ENCODE measurements at places on chromosomes 2 and 18. TPM values are rescaled to one million over a fixed set of nuclear protein-coding genes. Genes with fewer than 3 reads are reported as not detected.

Gene HRH4
- total RNA-seq = 0.16 TPM

Gene MAB21L4
- total RNA-seq = not detected

Gene GAL3ST2
- total RNA-seq = 1.7 TPM

Gene ZAP70
- total RNA-seq = not detected

Gene ACKR3
- total RNA-seq = 15.6 TPM

Gene TPRKB
- total RNA-seq = 60.8 TPM

Gene RAPH1
- total RNA-seq = 12.5 TPM

Gene PROKR1
- not detected for total RNA-seq

Gene DSC3
- total RNA-seq = not detected

Gene EVX2
- not detected for total RNA-seq

Gene NCKAP5
- not detected for total RNA-seq

Gene HOXD10
- 3.8 TPM for total RNA-seq

DNA sequence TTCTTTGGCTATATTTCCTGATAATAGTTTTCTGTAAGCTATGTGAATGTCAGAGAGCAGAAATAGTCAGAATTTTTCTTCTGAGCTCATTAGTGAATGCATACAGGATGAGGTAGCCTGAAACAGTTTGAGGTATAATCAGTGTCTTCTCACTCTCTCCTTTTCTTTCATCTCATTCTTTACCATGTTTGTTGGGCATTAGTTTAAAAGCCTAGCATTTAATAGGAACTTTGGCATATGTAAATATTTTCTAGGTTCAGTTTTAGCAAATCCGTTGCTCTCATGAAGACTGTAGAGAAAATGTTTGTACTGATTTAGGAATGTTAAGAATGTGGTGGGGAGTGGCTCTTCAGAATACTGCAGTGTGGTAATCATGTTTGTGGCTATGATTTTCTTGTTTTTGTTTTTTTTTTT, 119.4 kb downstream of the PARD3B start:
- DNase-seq = no peak

DNA sequence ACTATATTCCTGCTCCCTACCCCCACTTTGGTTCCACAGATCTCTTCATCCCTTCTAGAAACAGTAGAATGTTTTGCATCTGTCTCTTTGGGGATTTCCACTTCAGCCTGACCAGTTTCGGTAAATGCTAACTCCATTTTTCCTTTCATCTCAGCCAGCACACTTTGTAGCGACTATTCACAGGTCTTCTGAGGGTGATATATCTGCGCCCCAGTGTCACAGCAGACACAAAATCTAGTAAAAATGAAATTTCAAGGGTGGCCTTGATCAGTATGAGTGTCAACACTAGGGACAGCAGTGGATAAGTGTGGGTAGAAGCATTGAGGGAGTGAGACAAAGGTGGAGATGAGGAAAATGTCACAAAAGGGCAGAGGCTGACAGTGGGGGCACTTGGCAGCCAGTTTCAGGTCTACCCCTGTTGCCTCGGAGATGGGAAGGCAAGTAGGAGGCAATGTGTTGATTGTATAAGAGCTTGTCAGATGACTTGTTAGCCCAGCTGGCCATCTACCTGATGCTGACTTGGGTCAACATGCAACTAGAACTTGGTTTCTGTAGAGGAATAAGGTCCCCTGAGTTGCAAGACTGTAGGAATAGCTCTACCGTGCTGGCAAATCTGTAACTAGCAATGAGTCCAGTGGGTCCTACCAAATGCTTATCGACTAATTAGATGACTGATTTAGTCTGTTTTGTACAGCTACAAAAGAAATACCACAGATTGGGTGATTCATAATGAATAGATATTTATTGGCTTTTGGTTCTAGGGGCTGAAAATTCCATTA, 60.7 kb downstream of the CXCR4 start:
- DNase-seq = no peak

DNA sequence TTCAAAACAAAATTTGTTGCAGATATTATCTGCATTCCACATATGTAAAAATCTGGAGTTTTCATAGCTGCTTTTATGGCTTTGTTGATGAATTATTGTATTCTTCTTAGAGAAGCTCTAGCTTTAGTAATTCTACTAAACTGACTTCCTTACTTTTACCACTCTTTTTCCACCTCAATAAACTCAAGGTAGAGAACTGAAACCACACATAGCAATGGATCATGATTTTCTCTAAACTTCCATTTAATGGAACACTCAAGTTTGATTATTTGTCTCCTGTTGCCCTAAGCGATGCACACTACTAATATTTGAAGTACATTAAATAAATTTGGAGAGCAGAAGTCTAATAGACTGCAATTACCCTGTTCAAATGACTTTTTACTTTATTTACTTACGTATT, 192.0 kb downstream of the NBAS start:
- DNase-seq = no peak

DNA sequence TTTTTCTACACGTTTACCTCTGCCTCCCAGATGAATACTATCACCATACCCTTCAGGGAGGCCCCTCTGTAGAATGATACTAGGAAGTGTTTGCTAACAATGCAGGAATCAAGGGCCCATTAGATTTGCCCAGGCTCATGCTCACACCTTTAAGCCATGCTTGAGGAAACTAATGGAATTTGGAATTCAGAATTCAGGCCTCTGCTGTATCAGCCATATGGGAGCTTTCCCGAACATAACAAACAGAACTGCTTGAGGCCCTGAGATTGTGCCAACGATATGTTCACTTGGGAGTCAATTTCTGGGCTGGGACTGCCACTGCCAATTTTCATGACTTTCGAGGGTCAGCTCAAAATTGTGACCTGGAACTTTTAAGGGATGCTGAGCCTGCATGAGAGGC, 282.5 kb downstream of the CLIP4 start:
- DNase-seq = no peak

DNA sequence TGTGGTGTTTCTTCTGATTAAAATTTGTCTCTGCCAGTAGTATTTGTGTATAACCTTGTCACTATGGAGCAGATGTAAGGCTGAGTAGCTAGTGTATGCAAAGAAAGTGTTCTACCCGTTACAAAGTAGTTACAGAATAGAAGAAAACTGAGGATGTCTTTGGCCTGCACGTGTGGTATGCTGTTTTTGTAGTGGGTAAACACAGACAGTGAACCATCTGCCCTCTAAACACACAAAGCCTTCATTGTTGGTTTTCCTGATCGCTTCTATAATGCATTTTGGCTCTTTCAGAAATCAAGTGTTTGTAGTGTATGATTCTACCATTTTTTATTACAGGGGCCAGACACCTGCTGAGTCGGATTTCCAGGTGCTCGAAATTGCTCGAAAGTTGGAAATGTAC, 61.5 kb downstream of the FARP2 start:
- no peak for DNase-seq

GRCh38 chr18:22932885-22933205, 283 bp upstream of the RBBP8 start:
- DNase-seq = no peak

DNA sequence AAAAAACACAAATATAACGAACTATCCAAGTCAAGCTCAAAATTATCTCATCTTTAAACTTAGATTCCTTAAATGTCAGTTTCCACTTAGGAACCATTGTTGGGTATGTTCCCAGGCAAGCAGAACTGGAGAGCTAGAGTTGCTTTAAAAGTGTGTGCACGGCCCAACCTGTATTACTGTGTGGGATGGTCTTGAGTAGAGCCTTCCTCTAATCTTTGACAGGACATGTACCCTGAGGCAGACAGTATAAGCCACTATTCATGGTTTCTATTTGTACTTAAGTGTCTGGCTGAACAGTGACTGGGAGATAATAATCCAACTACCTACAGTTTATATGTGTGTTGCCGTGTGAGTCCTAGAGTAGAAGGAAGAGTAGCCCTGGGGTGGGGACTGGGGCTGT, 239.7 kb downstream of the GPD2 start:
- DNase-seq = no peak

GRCh38 chr2:172667581-172668325, 67.9 kb upstream of the RAPGEF4 start:
- DNase-seq = no peak

DNA sequence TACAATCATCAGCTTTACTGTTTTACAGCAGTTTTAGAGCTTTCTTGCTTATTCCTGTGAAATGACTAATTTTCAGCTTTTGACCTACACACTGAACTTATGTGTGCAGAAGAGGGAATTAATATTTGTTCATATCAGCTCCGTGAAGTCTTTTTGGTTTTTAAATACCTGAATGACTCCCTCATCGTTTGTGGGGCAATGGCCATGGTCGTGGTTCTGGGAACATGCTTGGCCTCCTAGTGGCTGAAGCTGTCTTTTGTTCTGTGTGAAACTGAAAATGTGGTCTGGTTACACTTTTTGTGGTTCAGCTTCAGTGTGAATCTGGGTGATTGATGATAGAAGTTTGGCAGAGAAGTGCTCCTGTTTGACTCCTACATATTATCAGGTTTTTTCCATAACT, 408.1 kb downstream of the THSD7B start:
- peak; percentile 4 for DNase-seq

DNA sequence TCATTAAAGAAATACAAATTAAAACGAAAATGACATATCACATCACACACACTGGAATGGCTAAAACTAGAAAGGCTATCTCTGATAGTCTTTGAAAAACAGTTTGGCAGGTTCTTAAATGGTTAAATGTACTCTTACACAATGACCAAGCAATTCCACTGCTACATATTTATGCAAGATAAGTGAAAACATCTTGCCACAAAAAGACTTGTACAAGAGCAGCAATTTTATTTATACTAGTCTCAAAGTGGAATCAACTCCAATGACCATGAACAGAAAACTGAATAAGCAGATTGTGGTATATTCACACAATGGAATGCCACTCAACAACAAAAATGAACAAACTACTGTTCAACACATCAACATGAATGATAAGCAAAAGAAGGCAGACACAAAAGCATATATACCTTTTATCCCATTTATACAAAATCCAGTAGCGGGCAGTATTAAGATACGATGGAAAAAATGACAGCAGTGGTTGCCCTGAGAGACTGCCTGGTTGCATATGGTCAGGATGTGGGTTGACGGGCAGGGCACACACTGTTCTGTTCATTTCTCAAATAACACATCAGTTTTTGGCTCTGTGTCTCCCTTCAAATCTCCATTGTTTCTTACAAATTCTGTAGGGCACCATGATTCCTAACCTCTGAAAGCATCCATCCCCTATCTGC, 25.4 kb downstream of the SP100 start:
- no peak for DNase-seq

DNA sequence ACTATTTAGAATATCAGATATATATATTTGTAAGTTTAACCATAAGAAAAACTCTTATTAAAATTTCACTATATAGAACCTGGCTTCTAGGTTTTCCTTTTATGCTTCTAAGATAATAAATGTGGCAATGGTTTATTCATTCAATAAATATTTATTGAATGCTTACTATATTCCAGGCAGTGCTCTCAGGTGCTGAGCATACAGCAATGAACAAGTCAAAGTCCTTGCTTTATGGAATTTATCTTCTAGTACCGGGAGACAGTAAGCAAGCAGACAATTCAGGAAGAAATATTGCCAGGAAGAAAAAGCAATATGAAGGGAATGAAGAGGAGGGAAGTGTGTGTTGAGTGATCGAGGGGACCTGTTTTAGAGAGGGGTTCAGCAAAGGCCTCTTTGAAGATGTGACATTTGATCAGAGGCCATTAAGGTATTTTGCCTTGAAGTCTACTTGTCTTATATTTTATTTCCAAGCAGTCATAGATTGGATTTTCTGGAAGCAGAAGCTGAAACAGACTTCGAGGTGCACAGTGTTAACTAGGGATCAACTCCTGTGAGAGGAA, 94.5 kb upstream of the LYPD6 start:
- DNase-seq = no peak

DNA sequence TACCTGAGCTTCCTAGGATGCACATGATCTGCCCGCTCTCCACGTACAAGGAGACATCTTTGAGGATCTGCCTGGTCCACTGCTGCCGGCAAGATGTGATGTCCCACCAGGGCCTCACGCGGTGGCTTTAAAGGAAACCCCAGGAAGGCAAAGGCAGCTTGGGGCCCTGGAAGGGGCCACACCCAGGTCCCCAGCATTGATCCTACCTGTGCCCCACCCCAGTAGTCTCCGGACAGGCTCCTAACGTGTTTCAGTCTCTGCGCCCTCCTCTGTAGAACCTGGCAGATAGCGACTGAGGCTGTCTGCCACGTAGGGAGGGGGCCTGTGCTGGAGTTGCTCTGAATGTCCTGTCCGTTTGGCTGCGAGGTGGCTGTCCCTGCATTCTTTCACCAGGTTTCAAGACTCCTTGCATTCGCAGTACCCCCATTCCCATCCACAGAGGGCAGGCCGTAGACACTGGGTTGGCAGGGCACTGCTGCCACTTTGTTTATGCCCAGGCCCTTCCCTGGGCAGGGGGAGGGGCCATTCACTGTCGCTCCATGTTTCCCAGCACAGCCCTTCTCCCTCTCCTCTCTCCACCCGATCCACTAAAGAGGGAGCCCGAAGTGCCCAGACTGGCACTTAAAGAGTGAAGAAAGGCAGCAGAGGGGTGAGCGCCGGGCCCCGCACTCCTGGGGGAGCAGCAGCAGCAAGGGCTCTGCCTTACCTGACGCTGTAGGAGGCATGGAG, 644 bp downstream of the ABCG5 start:
- no peak for DNase-seq

GRCh38 chr18:830315-830901, 18.4 kb upstream of the YES1 start:
- DNase-seq = peak; percentile 19

GRCh38 chr2:71379086-71379485, 47.5 kb downstream of the ZNF638 start:
- DNase-seq = peak; percentile 35

DNA sequence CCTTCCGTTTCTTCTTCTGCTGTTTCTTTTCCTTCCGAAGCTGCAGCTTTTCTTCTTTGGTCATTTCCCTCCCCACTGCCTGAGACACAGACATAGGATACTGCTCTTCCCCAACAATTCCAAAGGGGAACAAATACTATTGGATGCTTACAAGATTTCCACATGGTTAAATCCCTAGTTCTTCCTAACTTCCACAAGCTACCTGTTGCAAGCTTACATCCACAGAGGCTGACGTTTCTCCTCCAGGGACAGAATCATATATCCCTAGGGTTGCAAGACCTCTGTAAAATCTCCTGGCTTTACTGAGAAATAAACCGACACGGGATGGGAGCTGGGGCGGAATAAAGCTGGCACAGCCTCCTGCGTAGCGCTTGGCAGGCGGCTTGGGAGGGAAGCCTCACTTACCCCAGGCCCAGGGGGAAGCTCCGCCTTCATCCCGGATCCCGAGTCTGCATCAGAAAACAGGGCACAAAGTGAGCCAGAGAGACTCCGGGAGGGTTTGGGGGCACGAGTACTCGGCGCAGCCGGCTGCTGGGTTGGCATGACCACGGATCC, 590 bp downstream of the EIF2B4 start:
- peak; percentile 77 for DNase-seq

DNA sequence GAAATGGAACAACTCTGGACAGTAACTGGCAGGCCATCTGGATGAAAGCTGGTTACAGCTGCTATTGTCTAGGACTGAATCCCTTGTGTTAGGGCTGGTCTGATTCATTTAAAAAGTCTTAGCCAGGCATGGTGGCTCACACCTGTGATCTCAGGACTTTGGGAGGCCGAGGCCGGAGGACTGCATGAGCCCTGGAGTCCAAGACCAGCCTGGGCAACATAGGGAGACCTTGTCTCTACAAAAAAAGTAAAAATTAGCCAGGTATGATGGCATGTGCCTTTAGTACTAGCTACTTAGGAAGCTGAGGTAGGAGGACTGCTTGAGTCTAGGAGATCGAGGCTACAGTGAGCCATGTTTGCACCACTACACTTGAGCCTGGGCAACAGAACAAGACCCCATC, 15.5 kb upstream of the CFLAR start:
- DNase-seq = no peak

GRCh38 chr2:190119923-190120590, 57.5 kb upstream of the MSTN start:
- no peak for DNase-seq

All from MG63 (cell line).